ENCODE measurements at places on chromosomes 4 and X.

DNA sequence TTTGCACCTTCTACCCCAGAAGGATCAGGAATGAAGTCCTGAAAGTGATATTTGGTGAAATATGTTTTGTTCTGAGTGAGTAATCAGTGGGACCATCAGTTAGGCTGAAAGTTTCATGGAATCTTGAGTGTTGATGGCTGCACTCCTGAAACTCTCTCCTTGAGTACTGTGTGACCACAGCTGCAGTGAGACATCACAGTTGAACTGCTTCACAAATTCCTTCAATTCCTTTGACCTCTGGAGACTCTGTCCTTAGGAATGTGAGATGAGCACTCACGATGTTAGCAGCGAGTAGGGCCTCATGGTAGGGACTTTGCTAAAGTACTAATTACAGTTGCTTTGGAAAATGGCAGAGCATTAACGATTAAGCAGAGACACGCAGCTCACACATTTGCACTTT, 142.9 kb upstream of the SLC4A4 start:
- no peak for DNase-seq

GRCh38 chrX:13008189-13008533, 33.3 kb downstream of the TMSB4X start:
- no peak for DNase-seq

- no peak for DNase-seq
Measured at GRCh38 chr4:185559915-185560281, 24.6 kb upstream of the PDLIM3 start.

- DNase-seq: no peak
Measured at GRCh38 chrX:51192104-51192503, 140.5 kb upstream of the NUDT10 start.

GRCh38 chrX:23938690-23939089, 30.9 kb downstream of the CXorf58 start:
- no peak for DNase-seq

- no peak for DNase-seq
Measured at GRCh38 chrX:112802541-112802940, 38.1 kb downstream of the AMOT start.

GRCh38 chrX:150683536-150684146, 9.6 kb upstream of the MTMR1 start:
- peak; percentile 13 for DNase-seq

- no peak for DNase-seq
Measured at GRCh38 chrX:15299941-15300851, 15.2 kb downstream of the ASB11 start.

DNA sequence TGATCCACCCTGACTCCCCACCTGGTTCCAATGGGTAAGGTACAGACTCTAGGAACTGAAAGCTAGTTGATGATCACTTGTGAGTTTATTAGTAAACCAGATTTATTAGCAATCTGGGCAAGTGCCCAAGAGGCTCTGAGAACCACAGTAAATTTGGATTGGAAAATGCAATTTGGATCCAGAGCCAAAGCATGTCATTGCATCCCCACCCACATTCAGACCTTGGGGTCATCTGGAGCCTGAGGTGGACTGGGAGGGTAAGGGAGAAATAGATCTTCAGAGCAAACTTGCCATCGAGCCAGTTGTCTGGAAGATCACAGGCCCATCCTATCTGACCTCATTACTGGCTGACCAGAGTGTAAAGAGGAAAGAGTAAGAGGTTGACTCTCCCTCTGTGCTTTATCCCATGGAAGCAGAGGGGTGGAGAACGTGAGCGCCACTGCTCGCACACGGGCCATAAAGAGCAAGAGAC, 78.7 kb upstream of the RASGEF1B start:
- no peak for DNase-seq

- DNase-seq: no peak
Measured at GRCh38 chrX:139077281-139078250, 366.0 kb upstream of the FGF13 start.

GRCh38 chrX:124229374-124229773, 103.1 kb upstream of the TEX13D start:
- DNase-seq: no peak

- DNase-seq: no peak
Measured at GRCh38 chr4:126182336-126182735, 867.6 kb downstream of the FAT4 start.

GRCh38 chrX:32448945-32449344, 762.4 kb downstream of the DMD start:
- DNase-seq: no peak

DNA sequence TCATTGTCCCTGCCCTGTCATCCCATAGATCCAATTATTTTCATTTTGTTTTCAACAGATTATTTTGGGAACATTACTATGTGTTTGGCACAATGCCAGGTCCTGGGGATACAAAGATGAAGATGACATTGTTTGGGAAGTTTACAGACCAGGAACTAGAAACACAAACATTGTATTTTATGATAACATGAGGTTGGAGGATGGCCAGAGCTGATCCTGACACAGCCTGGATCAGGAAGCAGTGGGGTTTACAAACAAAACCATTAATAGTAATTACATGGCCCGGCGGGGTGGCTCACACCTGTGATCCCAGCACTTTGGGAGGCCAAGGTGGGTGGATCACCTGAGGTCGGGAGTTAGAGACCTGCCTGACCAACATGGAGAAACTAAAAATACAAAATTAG, 29.9 kb downstream of the CLRN2 start:
- DNase-seq: no peak

GRCh38 chr4:7197910-7198309, 5.6 kb downstream of the SORCS2 start:
- no peak for DNase-seq

DNA sequence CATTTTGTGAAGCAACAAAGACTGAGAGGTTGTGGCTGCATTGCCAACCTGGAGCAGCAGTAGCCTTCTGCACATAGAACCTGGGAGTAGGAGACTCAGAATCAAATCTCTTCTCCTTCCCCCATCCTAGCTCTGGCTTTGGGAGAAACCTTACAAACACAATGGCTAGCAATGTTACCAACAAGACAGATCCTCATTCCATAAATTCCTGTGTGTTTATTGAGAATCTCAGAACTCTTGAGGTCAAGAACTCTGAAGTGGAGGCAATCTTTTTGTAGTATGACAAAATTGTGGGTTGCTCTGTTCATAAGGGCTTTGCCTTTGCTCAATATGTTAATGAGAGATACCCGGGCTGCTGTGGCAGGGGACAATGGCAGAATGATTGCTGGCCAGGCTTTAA, 406.7 kb upstream of the SPANXN1 start:
- no peak for DNase-seq

DNA sequence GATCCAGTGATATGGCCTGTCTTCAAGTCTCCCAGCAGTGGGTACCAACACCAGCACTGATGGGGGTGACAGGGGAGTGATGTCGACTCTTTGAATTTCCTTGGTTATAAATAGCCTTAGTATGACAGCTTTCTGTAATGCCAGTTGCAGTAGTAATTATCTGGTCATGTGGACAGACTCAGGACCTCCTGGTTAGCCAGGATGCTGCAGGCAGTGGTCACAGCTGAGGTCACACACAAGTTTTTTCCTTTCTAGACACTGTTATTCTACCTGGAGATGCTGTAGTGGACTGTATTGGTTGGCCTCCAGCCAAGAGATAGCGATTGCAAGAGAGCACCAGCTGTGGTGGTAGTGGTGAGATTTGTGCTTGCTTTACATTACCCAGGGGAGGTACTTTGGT, 63.6 kb downstream of the UPRT start:
- no peak for DNase-seq

- no peak for DNase-seq
Measured at GRCh38 chrX:153226344-153227185, 47.5 kb downstream of the MAGEA1 start.

DNA sequence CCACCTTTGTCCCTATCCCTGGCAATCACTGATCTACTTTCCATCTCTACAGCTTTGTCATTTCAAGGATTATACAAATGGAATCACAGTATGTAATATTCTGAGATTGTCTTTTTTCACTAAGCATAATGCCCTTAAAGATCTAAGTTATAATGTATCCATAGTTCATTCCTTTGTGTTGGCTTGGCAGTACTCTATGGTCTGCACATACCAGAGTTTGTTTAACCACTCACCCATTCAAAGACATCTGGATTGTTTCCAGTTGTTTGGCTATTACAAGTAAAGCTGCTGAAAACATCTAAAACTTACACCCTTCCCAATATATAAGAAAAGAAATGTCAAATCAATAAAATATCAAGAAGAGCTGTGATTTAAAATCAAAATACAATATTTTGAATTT, 26.0 kb upstream of the AWAT1 start:
- DNase-seq: no peak

DNA sequence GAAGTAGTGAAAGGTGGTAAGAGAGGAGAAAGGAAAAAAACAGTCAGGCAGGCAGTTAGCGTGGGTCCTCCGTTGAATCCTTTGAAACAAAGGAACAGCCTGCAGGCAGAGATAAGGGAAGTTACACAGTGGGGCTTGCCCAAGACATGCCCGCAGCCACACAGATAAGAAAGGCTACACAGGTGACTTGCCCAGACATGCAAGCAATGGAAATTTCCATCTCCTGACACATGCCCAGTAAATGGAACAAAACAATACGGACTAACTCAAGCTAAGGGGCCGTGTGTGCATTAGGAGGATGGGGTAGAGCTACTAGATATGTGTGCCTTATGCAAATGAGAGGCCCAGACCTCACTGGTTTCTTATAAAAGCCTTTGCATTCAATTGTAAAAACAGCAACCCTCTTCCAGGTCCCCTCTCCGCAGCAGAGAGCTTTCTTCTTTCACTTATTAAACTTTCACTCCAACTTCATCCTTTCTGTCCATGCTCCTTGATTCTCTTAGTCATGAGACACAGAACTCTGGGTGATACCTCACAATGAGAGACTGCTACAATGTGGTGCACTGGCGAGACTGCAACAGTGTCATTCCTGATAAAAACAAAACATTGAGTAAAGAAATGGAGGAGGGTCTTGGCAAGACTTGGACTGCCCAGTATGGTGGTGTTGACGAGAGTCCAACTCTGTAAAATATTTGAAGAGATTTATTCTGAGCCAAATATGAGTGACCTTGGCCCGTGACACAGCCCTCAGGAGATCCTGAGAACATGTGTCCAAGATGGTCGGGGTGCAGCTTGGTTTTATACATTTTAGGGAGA, 997.4 kb upstream of the PRKX start:
- no peak for DNase-seq

GRCh38 chr4:98677799-98678198, 19.4 kb upstream of the TSPAN5 start:
- DNase-seq: no peak

DNA sequence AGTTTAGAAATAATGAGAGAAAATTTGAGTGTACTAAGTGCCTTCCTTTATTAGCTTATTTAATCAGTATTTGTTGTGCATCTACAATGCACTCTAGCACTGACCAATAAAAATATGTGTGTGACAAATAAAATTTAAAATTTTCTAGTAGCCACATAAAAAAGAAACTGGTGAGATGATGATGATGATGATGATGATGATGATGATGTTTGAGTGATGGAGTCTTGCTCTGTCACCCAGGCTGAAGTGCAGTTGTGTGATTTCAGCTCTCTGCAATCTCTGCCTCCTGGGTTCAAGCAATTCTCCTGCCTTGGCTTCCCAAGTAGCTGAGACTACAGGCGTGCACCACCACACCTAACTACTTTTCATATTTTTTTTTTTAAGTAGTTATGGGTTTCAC, 110.2 kb downstream of the RNF150 start:
- DNase-seq: no peak

- DNase-seq: no peak
Measured at GRCh38 chrX:10725071-10725470, 104.7 kb upstream of the MID1 start.
